ENCODE measurements at places on chromosomes 2 and 18.

DNA sequence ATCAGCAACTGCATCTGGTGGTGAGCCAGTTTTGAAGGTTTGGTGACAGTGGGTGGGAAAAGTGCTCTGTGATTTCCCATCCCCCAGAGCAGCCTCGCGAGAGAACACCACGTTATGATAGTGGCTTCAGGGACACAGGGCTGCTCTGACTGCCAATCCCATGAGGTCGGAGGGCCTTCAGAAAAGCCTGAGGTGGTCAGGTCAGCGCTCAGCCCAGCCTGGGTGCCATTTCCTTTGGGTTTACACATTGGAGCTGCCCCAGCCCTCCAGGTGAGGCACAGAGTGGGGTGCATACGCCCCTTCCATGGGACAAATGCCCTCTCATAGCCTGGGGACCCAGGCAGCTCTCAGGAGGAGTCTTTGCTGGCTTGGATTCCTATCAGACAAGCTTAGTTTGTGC lies 126.8 kb downstream of the KCTD1 start:
- DNase-seq = no peak

DNA sequence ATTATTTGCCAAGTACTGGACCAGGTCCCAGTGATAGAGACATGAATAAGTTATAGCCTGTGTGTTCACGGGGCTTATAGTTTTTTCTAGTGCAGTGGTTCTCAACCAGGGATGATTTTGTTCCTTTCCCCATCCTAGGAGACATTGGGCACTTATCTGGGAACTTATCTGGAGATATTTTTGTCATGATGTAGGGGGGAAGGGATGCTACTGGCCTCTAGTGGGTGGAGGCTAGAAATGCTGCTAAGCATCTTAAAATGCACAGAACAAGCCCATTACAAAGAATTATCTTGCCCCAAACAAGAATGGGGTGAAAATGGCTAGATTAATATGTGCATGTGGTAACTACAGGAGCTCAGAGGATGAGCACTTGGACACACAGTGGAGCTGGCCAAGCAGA lies 75.2 kb downstream of the KLHL29 start:
- DNase-seq = no peak

GRCh38 chr2:69306822-69307578 lies 80.0 kb downstream of the GFPT1 start:
- peak; percentile 75 for DNase-seq

DNA sequence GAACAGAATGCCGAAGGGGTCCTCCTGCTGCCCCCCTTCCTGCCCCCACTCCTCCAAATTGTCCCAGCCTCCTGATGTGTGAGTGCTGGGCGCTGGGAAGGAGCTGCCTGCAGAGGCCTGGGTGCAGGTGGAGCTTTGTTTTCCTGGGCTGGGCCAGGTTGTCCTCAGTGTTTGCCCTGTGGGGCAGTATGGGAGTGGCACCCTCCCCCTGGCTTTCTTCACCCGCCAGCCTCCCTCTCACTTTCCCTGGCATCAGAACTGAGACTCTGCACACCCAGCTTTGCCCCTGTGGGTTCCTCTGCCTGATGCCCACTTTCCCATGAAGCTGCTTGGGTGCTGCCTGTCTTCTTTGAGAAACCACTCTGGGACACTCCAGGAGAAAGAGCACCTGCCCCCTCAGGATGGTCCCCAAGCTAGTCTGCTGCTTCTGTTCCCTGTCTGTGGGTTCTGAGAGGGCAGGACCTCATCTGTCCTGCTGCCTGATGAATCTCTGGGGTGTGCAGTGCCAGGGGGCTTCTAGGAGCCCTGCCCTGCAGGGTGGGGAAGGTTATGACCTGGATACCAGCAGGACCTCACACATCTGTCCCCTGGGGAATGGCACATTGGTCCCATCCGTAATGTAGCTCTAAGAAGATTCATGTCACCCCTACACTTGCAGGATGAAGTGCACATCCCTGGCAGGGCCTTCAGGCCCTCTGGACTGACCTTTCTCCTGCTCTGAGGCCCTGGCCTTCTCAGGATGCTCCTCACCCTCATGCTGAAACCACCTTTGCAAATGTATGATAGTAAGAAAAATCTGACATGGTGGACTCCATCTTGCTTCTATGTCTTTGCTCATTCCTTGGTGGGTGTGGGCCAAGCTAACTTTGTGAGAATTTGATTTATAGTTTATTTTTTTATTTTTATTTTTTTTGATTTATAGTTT lies 146.8 kb upstream of the HS6ST1 start:
- no peak for DNase-seq

GRCh38 chr18:63207143-63207790 lies 112.3 kb downstream of the BCL2 start:
- DNase-seq = no peak

DNA sequence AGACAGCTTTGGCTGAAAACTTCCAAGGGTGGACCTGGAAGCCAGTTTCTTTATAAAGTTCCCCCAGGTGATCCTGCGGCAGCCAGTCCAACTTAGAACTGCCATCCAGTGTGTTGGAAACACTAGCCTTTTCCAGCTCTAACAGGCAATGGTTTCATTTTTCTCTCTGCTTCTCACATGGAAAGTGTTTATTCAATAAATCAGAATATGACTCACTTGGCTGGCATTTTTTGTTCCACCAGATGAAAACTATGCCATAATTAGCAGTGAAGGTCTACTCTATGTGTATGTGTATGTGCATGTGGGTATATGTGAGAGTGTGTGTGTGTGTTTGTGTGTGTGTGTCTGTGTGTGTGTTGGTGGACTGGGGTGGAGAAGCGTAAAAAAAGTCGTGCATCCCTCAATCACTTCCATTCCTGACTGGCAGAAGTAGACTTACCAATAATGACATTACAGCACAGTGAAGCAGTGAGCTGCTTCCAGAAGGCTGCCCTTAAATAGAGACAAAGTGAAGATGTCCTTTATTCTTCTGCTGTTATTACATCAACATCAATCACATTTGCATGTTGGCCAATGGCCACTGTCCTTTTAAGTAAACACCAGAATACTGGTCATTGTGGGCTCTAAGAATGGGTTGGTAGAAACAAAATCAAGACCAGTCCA lies 90.9 kb upstream of the SETBP1 start:
- no peak for DNase-seq

GRCh38 chr2:99886418-99886817 lies 256.0 kb downstream of the AFF3 start:
- no peak for DNase-seq

GRCh38 chr18:56739731-56740130 lies 88.6 kb downstream of the WDR7 start:
- DNase-seq = no peak

DNA sequence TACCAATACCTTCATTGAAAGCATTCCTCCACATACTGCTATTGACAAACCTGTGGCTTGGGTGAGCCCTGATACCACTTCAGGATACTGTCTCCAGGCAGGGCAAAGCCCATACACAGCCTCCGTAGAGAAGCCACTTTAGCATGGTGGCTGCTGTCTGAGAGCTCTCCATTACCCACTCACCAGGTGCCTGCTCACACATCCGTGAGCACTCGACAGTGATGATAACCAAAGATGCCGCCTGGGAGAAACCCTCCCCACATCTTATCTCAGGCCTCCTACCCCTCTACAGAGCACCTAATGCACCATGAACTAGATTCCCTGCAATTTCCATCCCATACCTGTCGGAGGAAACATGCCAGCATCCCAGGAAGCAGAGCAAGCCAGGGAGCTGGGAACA lies 57.6 kb upstream of the KLHL29 start:
- no peak for DNase-seq

- no peak for DNase-seq
Measured at GRCh38 chr2:210112871-210113270, 58.3 kb downstream of the KANSL1L start.

- DNase-seq = no peak
Measured at GRCh38 chr2:88903749-88904353, 212.4 kb downstream of the RPIA start.

DNA sequence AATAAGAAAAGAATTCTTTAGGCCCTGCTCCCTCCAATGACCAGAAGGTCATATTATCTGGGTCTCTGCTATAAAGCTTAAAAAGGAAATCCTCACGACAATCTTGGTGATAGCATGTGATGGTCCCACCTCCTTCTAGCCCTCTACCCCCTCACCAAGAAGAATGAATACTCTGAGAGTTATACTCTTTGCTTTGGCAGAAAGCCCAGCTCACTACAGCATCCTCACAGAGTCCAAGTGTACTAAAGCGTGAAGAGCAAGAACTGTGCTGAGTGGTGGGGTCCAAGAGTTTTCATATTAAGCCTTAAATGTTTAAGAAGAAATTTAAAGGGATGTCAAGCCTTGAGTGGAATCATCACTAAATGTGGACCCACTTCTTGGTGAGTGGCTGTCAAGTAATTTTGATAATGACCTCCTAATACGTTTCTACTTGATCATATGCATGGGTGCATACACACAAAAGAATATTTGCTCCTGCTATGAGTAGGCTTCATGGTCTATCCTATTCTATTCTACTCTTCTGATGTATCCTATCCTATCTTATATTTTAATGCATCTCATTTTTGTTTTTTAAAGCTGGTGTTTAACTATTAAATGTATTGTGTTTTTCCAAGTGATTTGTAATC lies 16.5 kb upstream of the SERPINB7 start:
- no peak for DNase-seq

DNA sequence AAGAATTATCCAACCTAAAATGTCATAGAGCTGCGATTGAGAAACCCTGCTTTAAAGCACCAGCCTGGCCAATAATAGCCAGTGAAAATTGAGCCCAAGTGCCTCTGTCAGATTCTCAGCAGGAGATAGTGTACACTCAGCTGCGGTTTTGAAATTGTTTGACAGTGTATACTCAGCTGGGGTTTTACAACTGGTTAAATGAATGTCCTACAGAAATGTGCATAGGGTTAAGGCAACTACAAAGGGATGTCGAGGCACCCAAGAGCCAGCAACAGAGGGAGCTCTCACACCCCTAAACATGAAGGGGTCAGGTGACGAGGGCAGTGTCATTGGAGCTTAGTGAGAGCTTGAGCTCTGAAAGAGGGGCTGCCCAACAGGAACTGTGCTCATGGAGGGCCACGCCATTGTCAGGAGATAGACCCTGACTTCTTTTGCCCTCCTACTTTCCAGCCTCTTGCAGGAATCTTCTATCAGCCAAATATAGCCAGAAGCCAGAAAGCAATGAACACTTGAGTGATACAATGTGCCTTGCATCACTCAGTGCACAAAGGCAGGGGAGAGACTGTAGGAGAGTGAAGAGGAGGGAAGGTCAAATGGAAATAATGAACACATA lies 15.1 kb downstream of the ACTG2 start:
- DNase-seq = no peak

DNA sequence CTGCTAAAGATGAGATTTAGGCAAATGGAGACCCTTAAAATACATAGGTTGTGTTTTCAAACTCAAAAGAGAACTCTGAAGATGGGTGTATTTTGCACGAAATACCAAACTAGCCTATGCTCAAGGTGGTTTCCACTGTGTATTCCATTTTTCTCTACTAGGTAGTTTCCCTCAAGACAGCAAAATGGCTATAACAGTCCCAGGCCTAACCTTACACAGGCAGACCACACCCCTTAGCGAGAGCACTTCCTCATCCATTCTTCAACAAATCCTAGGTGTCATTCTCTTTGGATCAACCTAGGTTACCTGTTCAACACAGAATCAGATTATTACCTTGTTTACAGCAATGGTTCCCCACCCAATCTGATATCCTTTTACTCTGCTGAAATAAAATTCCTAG lies 42.6 kb downstream of the HNRNPLL start:
- DNase-seq = no peak

DNA sequence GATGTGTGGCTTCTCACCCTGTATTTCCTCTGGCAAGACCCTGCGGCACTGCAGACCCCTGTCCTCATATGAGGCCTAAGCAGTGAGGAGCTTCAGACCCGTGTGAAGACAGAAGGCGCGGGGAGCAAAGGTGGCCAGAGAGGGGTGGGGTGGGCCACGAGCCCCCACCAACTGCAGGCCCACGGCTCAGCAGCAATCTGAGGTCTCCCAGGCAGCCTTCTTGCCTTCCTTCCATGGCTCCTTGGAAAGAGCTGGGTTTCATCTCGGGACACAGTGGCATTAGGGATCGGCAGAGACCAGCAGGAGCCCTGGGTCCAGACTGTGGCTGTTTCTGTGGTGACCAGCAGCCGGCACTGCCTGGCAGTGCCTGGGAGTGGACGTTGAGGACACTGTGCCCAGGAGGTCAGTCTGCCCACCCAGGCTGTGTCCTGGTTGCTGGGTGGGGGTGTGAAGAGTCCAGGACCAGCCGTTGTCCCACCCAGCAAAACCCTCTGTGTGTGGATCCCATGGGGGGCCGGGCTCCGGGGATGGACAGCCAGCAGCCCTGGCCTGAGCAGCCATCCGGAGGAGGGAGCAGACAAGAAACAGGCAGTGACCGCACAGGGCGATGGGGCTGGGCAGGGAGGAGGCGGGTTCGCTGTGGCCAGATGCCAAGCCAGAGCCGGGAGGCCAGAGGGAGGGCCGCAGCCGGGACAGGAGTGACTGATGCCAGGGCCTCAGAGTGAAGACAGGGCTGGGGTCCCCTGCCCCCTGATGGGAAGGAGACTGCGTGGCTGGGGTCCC lies 73.8 kb downstream of the RRM2 start:
- no peak for DNase-seq

GRCh38 chr2:167438206-167438605 lies 549.9 kb downstream of the XIRP2 start:
- no peak for DNase-seq

DNA sequence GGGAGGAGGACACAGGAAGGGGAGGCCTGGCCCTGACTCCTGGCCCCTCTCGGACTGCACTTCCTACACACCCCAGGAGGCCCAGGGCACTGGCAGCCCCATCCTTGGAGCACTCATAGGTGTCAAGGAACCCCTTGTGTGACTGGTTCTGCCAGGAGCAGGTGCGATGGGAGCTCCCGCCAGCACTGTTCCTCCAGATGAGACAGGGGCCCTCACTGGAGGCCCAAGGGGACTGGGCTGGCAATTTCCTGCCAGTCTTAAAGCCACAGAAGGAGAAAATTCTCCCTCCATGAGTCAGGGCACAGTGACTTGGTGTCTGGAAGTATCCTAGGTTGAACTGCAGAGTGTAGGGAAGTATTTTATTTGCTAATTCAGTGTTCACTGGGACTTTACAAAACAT lies 42.8 kb upstream of the MAL start:
- no peak for DNase-seq

- no peak for DNase-seq
Measured at GRCh38 chr18:10361660-10362059, 92.8 kb upstream of the APCDD1 start.

- DNase-seq = no peak
Measured at GRCh38 chr2:8087480-8087840, 594.4 kb upstream of the ID2 start.

GRCh38 chr2:38090928-38091327 lies 15.0 kb upstream of the CYP1B1 start:
- DNase-seq = no peak

DNA sequence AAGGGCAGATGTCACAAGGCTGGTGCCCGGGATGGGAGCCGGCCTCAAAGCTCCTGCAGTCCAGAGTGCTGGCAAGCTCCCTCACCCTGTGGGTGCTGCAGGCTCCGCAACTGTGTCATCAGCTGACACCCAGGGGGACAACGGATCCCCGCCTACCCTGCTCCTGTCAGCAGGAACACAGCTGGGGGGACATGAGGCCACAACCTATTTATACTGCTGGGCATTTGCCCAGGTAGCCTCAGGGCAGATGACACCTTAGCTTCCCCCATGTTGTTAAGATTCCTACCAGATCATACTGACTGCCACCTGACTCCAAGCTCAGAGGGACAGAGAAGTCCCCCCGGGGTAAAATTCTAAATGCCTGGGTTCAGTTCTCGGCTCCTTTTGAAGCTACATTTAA lies 1.2 kb downstream of the ANKRD23 start:
- DNase-seq = no peak

- peak; percentile 13 for DNase-seq
Measured at GRCh38 chr2:147829106-147829505, 15.7 kb upstream of the ACVR2A start.

- no peak for DNase-seq
Measured at GRCh38 chr2:191197096-191197495, 46.3 kb upstream of the STAT4 start.

GRCh38 chr2:11080253-11081115 lies 74.8 kb upstream of the SLC66A3 start:
- DNase-seq = peak; percentile 81

Measured in NCI-H1694 (cell line).